Activated CD8-positive, alpha-beta memory T cell treated with anti-CD3 and anti-CD28 coated beads for 24 hours (primary cell): ENCODE measurements at places on chromosomes 6 and 20.

GRCh38 chr6:107866606-107867301 is 42.6 kb upstream of the SCML4 start:
- no peak for DNase-seq

DNA sequence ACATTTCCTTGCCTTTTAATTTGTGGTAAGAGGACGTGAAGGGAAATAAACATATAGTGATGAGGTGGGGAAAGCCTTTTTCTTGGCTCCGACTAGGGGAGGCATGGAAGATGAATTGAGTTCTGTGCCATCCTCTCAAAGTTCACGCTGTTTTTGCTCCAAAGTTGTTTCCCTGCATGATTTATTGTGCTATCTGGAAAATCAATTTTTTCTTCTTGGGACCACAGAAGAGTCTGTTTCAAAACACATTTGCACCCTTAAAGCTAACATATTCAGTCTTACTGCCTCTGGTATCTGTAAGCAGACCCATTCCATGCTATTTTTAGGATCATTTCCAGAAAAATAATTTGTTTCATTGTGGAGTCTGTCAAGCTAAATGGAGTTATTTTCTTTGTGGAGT is 57.6 kb upstream of the KCNG1 start:
- DNase-seq = no peak

DNA sequence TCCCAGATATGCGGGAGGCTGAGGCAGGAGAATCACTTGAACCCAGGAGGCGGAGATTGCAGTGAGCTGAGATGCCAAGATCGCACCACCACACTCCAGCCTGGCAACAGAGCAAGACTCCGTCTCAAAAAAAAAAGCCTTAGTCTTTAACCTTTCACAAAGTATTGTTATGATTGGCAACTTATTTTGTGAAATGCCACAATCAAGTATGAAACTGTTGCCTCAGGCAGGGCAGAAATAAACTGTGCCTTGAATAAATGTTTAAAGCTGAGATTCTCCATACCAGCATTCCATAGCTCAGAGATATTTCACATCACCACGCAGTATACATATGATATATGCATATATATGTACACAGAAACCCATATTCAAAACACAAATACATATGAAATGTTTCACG is 120.1 kb upstream of the CCDC28A start:
- DNase-seq = no peak

DNA sequence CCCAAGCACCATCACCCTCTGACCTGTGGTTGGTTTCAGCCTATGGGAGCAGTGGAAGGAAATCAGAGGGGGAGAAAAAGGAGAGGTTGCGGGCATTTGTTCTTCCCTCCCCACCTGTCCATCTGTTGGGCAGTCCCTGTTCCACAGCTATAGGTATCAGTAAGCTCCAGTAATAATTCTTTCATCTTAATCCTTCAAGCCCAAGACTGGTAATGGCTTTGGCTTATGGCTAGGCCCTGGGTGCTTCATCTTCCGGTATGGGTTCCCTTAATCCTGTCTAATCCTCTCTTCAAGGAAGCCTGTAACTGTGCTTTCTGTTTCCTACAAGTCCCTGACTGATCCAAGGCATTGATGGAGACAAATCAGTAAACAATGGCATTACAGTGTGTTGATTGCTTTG is 42.2 kb upstream of the STK35 start:
- no peak for DNase-seq

DNA sequence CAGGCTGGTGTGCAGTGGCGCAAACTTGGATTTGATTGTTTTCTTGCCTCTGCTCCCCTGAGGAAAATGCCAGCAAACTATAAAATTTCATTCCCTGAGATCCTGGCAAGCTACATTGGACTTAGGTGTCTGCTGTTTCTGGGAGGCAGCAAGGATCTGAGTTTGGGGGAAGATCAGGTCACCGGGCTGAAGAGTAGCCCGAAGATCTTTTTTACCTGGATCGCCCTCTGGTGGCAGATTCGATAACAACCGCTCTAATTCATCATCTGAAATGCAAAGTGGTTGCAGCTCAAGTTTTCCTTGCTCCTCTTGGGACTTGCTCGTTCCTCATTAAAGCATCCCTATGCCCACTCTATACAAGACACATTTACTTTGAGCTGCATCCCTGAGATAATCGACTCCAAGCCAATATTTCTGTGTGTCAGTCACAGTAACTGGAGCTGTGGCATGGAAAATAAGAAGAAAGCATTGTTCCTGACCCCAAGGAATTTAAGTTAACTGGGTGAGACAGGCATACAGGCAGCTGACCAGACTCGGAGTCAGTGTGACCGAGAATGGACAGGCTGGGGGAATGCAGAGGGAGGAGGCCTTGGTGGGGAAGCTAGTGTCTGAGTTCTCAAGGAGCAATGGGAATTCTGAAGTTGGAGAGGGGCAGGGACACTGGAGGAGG is 131.8 kb upstream of the PROKR2 start:
- DNase-seq = peak; percentile 82

- DNase-seq = no peak
Measured at GRCh38 chr6:158461954-158462353, 97.9 kb upstream of the TMEM181 start.

- no peak for DNase-seq
Measured at GRCh38 chr6:162683135-162683534, 44.4 kb downstream of the PRKN start.

- no peak for DNase-seq
Measured at GRCh38 chr20:10259166-10259565, 40.5 kb downstream of the SNAP25 start.

- DNase-seq = peak; percentile 51
Measured at GRCh38 chr6:170176136-170176897, 114.6 kb downstream of the DLL1 start.

- DNase-seq = no peak
Measured at GRCh38 chr20:19511931-19512330, 246.1 kb upstream of the RIN2 start.

GRCh38 chr20:47670913-47671312 is 114.4 kb downstream of the SULF2 start:
- DNase-seq = no peak

- DNase-seq = no peak
Measured at GRCh38 chr20:31919410-31920155, 32.3 kb downstream of the PDRG1 start.

DNA sequence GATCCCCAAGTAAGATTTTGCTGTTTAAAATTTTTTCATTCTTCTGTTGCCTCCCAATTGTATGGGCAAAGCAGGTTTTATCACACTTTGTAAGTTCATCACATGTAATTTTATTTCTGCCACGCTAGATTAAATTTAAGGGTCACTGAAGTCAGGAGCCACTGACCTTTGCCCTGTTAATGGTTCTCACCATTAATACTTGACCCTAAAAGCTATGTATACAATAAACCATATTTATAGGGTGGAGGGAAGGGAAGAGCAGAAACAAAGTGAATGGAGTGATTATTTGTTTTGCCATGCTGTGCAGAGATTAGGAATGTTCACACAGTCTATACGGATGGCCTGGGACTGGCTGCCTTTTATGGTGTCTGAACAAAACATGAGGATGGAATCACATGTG is 186.7 kb downstream of the BMP2 start:
- DNase-seq = no peak

DNA sequence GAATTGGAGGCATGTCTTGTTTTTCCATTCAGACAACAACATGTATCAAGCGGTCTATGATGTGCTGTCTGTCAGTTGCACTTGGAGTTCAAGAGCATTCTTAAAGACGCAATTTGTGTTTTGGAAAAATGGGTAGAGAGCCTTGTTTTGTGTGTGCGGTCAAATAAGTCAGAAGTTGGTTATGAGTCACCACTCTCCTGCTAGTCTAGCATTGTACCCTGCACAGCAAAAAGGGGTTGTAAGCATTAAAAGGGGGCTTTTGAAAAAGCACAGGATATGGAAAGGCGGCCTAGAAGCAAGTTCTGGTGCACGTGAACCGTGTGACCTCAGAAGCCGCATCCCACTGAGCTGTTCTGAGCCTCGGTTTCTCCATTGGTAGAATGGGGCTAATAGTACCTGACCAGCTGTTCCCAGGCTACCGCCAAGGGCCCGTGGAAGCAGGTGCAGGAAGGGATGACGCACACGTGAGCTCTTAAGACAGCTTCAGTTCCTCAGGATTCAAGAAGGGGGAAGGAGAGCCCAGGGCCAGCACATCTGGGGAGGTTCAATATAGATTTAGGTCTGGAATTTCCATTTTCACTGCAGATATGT is 61.6 kb upstream of the SNX9 start:
- DNase-seq = peak; percentile 79
